ENCODE measurements at places on chromosomes 13 and 19.

DNA sequence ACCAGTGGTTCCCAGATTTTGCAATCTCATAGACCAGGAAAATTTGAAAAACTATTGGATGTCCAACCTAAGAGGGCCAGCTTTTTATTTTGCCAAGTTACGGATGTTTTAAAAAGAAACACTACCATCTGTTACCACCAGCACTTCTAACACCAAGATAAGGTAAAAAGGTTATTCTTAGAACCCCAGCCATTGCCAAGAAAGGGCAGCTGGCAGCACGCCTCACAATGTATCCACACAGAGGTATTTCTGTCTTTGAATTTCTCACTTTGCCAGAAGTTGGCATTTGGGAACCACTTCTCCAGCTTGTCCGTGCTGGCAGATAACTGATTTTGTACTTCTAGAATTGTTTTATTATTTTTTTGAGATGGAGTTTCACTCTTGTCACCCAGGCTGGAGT, 28.7 kb downstream of the CAPN12 start:
- no peak for DNase-seq

GRCh38 chr13:43583321-43583720, 203.5 kb downstream of the ENOX1 start:
- no peak for DNase-seq

DNA sequence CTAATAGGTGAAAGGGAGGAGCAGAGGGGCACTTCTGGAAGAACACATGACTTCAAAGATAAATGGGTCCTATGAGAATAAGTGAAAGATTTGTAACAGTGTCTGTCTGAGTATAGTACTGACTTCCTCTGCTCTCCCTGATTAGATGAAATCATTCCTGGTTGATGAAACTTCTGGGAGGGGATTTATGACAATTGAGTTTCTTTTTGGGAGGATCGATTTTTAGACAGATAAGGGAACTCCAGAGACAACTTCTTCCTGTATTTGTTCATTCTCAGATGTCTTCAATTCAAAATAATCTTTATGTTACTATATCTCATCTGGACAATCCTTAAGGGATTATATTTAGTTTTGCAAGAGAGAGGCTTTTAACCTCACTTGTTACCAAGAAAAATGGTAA, 20.0 kb downstream of the SETDB2 start:
- DNase-seq = no peak

DNA sequence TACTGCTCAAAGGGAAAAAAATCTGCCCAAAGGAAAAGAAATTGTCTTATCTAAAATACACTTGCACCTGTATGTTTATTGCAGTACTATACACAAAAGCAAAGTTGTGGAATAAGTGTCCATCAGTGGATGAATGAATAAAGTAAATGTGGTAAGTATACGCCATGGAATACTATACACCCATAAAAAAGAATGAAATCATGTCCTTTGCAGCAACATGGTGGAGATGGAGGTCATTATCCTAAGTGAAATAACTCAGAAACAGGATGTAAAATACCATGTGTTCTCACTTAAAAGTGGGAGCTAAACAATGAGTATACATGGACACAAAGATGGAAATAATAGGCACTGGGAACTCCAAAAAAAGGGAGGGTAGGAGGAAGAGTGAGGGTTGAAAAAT, 3.8 kb upstream of the MUC16 start:
- no peak for DNase-seq

GRCh38 chr19:15935167-15935702, 906 bp upstream of the CYP4F11 start:
- no peak for DNase-seq

All from right forelimb (tissue), 1 donor.